ENCODE measurements at places on chromosomes 5 and 9.

DNA sequence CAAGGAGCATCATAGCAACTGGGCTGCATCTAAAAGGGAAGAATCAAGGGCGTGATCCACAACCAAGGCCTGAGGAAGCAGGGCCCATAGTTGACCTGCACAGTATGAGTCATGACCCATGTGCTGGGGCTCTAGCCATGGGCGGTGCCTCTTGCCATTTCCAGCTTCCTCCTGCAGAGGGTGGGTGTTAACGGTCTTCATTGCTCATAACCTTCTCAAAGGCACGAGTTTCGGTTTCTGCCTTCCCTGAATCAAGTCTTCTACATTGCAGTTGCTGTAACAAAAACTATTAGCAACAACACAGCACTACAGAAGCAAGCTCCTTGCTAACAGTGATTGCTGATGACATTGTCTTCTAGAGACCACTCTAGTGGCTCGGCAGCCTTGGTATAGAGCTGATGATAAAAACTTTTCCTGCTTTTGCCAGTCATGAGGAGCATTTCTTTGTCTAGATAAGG, 66.9 kb downstream of the CTSL start:
- no peak for DNase-seq

DNA sequence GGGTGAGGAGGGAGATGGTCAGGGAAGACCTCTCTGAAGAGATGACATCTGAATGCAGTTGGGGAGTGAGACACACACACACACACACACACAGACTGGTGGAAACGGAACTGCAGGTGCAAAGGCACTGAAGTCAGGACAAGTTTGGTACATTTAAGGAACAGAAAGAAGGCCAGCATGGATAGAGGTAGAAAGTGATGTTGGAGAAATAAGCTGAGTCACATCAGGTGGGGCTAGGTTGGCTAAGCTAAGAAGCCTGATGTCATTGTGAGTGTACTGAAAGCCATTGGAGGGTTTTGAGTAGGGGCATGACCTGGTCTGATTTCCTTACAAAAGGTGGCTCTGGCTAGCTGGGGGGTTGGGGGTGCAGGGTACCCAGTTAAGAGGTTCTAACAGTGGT, 3.1 kb downstream of the BSPRY start:
- DNase-seq = no peak

- no peak for DNase-seq
These were observed 62.9 kb upstream of the IZUMO3 start for GRCh38 chr9:24608599-24608998.

- no peak for DNase-seq
These were observed 32.1 kb downstream of the SMARCA2 start for GRCh38 chr9:2047144-2047671.

- no peak for DNase-seq
These were observed 436.0 kb upstream of the ADAMTSL1 start for GRCh38 chr9:18037981-18038380.

DNA sequence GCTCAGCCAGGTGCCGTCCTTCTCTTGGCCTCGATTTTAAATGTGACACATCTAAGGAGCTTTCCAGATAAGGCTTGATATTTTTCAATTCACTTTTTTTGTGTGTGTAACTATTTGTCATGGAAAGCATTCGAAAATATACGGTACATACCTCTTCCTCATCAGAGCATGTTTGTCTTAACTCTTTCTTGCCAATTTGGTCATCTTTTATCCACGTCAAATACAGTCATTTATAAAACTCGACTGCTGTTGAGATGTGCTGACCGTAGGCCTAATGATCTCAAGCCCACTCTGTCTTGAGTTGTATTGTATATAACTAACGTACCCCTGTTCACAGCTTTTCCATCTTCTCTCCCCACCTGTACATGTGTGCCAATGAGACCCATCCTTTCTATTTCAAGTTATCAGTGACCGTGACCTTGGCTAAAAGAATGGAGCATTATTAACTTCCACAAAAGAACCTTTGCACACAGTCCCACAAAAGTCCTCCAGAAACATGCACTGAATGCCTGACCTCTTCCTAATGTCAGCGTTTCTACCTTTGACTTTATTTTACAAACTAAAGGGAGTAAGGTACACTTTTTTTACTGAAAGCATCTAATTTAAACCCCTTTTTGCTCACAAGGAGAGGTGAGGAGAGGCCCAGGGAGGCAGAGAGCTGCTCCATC, 61.6 kb downstream of the IPPK start:
- DNase-seq = no peak

GRCh38 chr5:130836729-130837649, 328.1 kb downstream of the HINT1 start:
- no peak for DNase-seq

DNA sequence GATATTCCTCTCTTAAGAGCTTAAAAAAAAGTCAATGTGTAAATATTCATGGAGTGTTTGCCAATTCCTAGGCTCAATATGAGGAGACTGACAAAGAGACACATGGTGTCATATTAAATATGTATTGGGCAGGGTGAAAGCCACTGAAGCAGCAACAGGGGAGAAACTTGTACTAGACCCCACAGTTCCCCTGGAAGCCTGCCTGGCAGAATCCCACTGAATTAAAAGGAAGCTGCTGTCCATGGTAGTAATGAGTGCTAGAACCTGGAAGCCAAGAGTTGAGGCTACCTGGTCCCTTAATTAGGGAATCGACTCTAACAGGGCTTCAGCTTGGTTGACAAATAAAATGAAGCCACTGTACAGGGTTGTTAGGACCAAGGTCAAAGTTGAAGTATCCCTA, 129.4 kb upstream of the GPR151 start:
- DNase-seq = no peak

- no peak for DNase-seq
These were observed 191.9 kb upstream of the SLC27A6 start for GRCh38 chr5:128773378-128773777.

GRCh38 chr9:121304707-121305106, 36.7 kb downstream of the GSN start:
- DNase-seq = no peak

DNA sequence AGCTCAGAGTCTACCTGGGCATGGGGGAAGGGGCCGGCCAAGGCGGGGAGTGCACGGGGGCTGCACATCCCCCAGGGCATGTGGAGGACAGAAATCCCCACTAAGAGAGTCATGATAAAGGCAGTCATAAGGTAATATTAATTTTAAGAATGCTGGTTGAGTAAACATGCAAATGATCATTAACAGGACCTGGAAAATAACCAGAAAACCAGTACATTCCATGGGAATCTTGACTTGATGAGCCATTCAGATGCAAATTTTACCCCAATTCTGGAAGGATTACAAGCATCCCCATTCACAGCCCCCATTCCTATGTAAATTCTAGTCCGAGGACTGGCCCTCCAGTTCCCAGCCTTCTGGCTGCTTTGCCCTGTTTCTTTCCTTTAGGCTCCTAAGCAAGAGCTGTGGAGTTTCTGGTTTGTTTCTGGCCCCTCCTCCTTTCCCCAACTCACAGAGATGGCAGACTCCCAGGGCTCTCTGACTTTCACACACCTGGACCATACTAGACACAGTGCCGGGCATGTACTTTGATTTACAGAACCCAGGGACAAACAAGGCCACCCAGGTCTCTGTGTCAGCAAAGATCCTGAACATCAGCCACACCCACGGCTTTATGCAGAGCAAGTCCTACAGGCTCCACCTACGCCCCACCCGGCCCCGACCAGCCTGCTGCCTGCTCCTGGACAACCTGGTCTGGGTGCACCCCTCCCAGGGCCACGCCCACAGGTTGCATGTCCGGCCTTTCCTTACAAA, 62.7 kb downstream of the SEMA4D start:
- DNase-seq = no peak

GRCh38 chr9:98930792-98931191, 12.9 kb upstream of the COL15A1 start:
- no peak for DNase-seq

DNA sequence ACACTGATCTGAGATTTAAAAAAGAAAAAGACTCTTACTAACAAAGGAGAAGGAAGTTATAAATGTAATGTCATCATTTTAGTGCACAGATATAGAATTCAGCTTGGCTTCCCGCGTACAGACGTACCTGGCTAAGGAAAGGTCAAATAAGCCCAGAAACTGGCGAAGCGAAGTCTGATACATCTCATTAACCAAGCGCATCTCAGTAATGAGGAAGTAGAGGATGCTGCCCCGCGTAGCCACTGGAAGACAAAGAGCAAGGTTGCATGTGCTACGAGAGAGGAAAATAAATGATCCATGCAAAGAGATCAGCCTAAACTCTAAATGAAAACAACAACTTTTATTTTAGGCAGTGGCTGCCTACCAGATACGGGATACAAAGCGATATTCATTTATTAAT, 208.8 kb downstream of the DNAH5 start:
- no peak for DNase-seq

- DNase-seq = no peak
These were observed 99.7 kb downstream of the HTR4 start for GRCh38 chr5:148554621-148555020.

DNA sequence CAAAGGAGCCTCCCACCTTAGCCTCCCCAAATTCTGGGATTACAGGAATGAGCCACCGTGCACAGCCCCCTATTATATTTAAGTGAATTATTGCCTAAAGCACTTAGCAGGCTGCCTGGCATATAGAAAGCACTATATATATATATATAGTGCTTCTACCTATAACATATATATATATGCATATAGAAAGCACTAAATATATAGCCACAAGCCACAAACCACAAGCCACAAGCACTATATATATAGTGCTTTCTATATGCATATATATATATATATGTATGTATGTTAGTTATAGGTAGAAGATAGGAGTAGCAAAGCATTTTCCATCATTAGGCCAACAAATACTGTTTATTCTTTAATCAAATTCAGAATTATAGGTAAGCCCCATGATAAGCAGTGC, 185.8 kb downstream of the CWC27 start:
- DNase-seq = no peak

GRCh38 chr5:180193749-180194375, 15.1 kb downstream of the RASGEF1C start:
- DNase-seq = no peak

DNA sequence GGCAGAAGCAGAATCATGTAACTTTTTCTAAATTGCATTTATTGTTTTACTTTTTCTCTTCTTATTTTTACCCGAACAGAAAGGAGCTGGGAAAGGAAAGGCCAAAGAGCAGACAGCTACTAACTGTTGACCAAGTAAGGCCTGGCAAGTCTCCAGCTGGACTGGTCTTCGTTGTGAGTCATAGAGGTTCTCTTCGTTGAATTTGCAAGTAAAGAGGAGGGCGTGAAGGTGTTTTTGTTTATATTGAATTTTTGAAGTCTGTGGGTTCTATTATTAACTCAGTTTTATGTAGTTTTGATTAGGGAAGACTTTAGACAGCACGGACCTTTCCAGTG, 416.5 kb upstream of the CCNH start:
- no peak for DNase-seq

DNA sequence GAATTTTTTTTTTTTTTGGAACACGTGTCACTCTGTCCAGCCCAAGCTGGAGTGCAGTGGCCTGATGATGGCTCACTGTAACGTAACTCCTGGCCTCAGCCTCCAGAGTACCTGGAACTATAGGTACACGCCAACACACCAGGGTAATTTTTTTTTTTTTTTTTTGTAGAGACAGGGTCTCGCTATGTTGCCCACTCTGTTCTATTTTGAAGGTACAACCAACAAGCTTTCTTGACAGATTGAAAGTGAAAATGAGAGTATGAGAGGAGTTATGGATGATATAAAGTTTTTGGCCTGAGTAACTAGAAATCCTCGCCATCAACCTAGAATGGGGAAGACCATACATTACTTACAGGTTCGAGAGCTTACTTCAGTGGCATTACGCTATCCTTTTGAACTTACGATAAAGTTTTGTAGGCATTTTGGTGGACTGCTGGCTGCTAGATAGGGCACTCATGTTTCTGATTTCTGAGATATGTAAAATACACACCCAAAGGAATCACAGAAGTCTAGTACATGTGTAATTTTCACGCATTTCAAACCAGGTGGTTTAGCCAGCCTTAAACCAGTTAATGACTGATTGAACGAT, 806 bp upstream of the CDC42SE2 start:
- no peak for DNase-seq

DNA sequence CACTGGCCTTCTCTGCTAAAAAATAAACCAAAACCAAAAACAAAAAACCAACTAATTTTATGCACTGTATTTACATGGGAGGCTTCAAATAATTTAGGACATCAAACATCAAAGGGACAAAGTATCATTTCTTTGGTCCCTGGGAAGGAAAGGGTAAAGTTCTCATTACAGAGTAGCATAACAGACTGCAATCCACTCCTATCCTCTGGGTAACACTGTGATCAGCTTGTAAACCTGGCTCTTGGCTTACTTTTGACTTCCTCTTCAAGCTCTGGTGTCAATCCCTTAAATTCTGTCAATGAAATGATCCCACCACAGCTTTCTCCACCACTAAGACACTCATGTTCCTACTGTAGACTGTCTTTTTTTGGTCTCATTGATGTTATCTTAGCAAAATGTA, 69.8 kb upstream of the VCAN start:
- no peak for DNase-seq
